ENCODE measurements at places on chromosomes 3 and 15. TPM values are rescaled to one million over a fixed set of nuclear protein-coding genes. Genes with fewer than 3 reads are reported as not detected.

Gene PRKCI
- 63.1 TPM for total RNA-seq

DNA sequence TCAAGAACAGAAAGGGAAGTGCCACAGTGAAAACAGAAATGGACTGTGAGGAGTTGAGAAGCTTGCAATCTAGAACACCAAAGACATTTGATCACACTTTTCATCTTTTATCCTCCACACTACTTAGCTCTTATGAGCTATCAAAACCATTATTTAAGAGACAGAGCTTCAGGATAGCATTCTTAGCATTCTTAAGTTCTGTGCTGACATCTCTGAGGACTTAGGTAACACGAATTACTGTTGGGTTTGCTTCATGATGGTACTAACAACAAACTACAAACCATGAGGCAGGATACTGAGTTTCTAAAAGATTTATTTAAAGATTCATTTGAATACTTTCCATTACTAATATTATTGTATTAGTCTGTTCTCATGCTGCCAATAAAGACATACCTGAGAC lies 1038.6 kb downstream of the TUSC7 start:
- no peak for DNase-seq

GRCh38 chr3:125079675-125080045 lies 23.9 kb upstream of the HEG1 start:
- DNase-seq = peak; percentile 92

- no peak for DNase-seq
These were observed 73.5 kb downstream of the EDEM1 start for GRCh38 chr3:5260992-5261501.

Measured in M059J (cell line).